ENCODE measurements at places on chromosomes 3 and 15.
A peak's percentile ranks its signal among the peaks of the same experiment; 100 is the strongest.

DNA sequence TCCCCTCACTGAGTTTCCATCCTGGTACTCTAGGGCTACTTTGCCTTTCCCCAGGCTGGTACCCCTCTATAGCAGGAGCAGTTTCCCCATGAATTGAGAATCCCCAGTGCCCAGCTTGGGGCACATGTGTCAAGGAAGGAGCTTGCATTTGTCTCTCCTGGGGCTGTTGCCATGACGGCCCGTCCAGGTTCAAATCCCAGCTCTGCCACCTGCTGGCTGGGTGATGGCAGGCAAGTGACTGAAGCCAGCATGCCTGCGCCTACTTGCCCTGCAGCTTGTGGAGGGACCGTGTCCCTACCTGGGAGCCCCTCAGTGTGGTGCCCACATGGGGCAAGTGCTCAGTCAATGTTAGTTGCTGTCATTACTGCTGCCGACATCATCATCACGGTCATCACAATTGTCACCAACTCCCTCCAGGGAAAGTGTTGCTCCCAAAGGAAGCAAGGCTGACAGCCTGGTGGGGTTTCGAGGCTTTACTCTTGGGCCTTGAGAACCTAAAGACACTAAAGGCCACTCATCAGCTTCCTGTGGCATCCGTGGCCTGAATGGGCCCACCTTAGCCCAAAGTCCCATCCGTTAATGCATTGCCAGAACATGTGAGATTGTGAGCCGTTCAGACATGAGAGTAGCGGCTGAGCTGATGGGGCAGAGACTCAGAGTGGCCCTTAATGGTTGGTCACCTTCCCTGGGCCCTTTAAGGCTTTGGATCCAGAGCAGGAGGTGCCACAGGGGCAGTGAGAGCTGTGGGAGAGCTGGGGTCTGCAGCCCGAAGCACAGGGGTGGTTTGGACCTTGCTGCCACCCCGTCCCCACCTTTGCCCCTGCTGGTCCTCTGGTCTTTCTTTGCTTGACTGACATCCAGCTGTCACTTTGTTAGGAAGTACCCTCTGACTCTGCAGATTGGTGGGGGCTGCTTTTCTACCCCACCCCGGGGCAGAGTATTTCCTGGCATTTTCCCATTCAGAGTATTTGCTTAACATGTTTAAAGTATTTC is 144.4 kb downstream of the DNAJB8 start:
- peak; percentile 30 for DNase-seq

DNA sequence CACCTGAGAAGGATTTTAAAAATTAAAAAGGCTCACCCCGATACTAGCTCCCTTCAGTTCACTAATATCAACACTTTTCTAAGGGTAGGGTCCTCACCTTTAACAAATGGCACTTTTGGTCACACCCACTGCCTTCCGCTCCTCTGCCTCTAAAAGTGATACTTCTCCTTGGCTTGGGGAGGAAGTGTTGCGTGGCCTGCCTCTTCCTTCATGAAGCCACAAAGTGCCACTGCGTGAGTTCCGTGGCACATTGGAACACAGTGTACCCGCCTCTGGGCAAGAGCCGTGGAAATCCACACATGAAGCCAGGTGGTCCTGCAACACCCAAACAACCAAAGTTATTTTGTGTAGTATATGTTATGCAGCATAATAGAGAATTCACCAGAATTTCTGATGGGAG is 3.9 kb downstream of the B4GALT4 start:
- DNase-seq, result no peak

DNA sequence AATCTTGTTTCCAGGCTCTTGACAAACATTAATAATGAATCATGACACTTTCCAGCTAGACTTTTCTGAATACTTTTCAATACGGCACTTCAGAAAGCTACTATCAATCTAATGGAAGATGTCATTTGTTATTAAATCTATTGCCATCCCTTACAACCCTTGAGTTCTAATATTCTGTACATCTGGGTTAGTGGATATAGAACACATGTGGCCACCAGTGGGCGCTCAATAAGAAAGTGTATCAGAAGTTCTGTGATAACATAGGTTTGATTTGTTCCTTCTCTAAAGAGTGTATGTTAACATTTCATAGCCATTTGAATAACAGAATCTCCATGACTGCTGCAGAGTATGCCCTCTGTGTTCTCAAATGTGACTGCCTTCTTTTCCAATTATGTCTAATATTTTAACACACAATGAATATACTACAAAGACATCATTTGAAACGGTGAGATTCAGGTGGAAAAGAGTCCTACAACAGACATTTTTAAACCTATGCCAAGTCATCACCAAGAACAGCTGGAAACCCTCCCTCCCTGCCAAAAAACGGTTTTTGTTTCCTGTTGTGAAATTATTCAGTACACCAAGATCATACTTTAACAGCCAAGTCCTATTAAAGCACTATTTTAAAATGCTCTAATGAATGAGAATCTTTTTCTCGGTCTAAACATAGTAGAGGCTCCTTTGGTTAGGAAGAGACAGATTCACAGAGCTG is 22.2 kb downstream of the ALDH1A2 start:
- DNase-seq, result peak; percentile 11

GRCh38 chr3:16670191-16670590 is 65.0 kb upstream of the DAZL start:
- no peak for DNase-seq

DNA sequence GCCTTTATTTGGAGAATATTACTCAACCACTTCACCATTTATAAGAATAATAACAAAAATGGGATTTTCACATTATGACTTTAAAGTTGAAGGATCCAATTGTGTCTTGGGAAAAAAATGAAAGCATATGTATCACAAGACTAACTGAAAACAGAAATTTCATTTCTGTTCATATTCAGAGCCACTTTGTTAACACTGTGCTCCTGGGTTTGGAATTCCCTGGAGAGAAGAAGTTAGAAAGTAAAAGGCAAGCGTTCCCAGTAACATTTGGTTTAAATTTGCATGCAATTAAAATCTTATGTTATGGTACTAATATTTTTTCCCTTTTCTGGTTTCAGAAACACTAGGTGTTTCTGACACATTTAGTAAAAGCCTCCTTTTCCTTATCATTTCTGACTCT is 230.8 kb downstream of the RBMS3 start:
- no peak for DNase-seq

DNA sequence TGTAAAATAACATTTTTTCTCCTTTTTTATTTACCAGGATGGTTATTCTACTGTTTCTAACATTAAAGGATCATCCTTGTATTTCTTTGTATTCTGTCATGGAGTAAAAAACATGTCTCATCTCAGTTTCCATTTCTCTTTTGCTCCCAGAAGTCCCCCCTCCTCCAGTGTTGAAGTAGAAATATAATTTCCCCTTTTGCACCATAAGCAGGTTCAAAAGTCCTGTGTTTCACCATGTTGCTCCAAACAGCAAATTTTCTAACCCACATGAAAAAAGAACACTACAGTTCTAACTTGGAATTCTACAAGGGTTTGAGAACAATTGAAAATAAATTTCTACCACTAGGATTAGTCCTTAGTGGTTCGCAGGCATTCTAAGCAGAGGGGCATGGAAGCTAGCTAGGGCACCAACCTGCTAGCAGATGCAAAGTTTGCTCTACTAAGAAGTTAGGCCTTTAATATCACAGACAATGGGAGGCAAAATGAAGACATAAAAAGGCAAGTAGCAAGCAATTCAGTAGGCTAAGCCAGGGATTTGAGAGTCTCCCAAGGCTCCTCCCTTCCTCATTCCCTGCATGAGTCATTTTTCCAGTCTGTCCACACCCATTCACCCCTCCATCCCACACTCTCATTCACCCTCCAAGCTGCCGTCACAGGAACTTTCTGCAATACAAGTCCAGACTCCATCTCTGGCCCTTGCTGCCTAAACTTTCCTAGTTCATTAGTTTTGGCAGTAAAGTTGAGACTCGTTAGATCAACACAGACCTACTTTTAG is 2.3 kb upstream of the MBNL1 start:
- DNase-seq, result no peak

- no peak for DNase-seq
These were observed 343.2 kb downstream of the UNC13C start for GRCh38 chr15:54321426-54321825.

DNA sequence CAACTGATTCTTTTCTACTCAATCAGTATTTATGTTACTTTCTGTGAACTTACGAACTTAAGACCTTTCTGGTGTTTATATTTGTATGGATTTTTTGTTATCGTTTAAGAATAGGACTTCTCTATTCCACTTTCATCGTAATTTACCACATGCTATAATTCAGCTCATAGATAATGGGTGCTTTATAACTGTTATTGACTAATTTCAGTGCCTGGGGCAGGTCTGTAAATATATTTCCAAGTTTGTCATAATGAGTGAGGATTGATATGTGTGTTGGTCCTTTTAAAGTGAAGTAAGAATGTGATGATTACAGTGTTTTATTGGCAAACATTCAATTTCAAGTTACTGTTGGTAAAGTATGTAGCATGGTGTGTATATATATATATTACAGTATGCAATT is 1.8 kb upstream of the NAALADL2 start:
- no peak for DNase-seq

DNA sequence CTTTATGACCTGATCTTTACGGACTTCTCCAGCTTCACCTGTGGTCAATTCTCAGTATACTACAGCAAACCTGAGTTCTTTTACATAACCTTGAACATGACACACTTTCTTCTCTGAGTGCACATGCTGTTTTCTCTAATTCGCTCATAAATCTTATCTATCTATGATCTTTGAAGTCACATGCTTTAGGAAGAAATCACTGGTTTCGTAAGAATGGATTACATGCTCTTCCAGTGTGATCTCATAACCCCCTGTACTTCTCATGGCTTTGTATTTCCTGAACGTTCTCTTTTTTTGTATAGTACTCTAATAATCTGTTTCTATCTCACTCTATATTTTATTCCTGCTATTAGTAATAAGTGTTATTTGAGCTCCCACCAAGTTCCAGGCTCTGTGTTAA is 1165.2 kb downstream of the TBL1XR1 start:
- DNase-seq, result no peak

DNA sequence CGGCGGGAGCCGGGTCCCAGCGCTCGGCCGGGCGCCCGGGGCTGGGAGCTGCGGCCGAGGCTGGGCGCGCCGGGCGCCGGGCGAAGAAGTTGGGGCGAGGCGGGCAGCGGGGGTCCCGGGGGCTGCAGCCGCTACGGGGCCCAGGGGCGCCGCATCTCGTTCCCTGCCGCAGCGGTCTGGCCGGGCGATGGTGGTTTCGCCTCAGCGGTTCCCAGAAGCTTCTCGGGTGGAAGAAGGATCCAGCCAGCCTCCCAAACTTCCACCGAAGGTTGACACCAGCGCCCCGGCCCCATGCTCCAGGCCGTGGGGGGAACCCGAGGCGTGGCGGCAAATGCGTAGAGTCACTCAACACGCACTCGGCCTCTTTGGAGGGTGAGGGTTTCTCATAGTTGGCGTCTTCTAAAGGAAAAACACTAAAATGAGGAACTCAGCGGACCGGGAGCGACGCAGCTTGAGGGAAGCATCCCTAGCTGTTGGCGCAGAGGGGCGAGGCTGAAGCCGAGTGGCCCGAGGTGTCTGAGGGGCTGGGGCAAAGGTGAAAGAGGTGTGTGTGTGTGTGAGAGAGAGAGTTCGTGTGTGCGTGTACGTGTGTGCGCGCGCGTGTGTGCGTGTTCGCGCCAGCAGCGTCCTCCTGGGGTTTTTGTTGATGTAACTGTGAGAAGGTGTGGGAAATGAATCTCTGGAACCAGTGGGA is 940 bp downstream of the BOC start:
- no peak for DNase-seq

DNA sequence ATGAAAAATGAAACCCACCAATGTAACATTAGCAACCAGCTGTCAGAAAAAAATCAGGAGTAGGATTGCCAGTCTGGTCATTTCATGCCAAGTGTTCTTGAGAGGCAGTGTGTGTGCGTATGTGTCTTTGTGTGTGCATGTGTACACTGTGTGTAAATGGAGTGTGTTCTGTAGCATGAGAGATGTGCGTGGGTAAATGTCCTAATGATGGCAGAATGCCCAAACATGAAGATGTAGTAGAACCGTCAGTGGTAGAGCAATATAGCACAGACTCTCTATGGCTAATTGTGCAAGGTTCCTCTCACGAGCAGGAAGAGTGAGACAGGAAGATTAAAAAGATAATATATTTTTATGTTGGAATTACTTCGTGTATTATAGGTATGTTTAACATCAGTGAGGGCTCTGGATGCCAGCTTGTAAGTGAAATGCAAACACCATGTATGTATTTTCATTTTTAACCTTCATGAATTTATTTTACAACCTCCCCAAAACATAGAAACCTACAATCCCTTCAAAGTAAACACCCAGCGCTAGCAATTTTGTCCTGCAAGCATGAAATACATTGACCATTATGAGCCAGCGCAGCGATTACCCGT is 1038.7 kb downstream of the IGSF11 start:
- DNase-seq, result no peak

- peak; percentile 13 for DNase-seq
These were observed at the start of gene CMTM7 for GRCh38 chr3:32391643-32392535. Gene CMTM7 (plus strand): TSS chr3:32391853. CDS start chr3:32391907, 54 bp downstream.

GRCh38 chr3:69445024-69445423 is 59.1 kb upstream of the FRMD4B start:
- no peak for DNase-seq

DNA sequence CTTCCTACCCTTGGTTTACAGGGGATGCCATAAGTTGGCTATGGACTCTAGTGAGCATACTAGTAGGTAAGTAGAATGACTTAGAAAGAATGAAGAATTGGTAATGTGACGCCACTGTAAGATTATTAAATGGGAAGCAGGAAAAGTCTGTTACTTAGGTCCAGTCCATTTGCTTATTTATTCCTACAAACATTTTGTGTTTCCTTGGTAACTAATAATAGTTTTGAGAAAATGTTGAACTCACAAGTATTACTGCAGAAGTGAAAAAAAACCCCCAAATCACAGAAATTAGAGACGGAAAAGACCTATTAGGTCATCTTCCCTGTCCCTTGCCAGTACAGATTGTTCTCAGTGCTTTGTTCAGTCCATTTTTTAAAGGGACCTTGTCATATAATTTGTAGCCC is 63.5 kb downstream of the CMSS1 start:
- no peak for DNase-seq

GRCh38 chr15:50120729-50121128 is 1.7 kb upstream of the ATP8B4 start:
- no peak for DNase-seq

DNA sequence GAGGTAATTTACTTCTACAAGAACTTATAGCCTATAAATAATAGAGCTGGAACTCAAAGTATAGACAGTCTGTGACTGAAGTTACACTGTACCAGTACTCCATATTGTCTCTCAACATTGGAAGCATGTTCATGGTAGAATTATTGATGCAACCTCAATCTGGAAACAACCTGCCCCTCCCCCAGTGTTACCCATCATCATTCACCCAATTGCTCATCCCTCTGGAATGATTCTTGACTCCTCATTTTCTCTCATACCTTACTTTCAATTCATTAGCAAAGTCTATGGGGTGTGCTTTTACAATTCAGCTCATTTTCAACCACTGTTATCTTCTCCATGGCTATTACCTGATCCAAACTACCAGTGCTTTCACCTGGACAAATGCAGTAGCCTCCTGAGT is 151.7 kb downstream of the CPNE4 start:
- DNase-seq, result no peak

DNA sequence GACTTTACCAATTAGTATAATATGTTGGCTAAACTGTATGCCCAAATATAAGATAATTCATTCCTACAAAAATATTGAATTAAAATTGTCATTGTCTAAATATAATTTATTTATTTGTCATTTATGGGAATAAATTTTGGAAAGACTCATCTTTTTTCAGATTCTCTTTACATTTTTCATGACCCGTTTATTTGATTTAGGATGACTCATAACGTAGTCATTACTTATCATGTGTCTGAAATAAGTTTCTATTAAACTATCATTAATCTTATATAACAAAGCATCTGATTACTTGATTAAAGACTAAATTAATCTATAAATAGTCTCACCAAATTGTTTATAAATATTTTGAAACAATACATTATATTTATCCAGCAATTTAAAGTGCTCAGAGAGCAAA is 516.6 kb downstream of the CADM2 start:
- no peak for DNase-seq

GRCh38 chr3:30315447-30315846 is 291.0 kb upstream of the TGFBR2 start:
- no peak for DNase-seq

All from stimulated activated CD8-positive, alpha-beta memory T cell treated with anti-CD3 and anti-CD28 coated beads, Interleukin-12 subunit alpha, Interleukin-12 subunit beta, amount 100 ng/mL, for 1 hour (primary cell).